ENCODE measurements at places on chromosomes 5 and 9.

- no peak for DNase-seq
These were observed 211.6 kb downstream of the ATP10B start for GRCh38 chr5:160640406-160640805.

- no peak for DNase-seq
These were observed 23.4 kb downstream of the SPAAR start for GRCh38 chr9:35932735-35933134.

GRCh38 chr5:14424011-14424685 is 157.4 kb upstream of the OTULINL start:
- DNase-seq: peak; percentile 23

DNA sequence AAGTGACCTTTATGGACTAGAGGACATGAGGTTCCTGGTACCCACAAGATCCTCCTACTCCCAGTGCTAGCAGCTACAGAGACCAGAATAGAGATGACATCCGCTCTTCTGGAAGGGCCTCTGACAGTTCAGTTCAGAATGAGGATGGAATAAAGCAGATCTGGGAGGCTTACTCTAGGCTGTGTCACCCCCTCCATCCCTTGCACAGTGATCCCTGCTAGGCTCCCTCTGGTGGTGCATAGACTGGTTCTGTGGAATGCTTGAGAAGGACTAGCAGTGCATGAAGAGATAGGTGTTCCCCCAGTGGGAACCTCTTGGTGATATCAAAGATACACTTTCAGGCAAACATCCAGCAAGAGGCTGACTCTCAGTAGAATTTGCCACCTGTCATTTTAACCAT is 83.0 kb downstream of the NPR3 start:
- DNase-seq: no peak

DNA sequence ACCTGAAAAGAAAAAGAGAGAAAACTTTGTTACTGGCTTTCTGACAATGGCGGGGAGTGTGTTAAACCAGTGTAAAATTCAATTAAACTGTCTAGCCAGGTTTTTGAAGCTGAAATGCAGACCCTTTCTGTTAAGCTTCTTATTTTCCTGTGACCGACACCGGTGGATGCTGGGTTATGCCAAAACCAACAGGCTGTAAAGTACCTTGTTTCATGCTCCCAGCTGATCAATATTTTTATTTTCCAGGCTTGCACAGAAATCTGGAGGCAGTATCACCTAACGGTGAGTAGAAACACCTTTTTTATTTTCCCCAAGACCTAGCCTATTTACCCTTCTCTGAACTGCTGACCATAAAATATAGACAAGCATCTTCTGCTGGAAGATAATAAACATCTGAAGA is 94.9 kb upstream of the GRHPR start:
- no peak for DNase-seq

- no peak for DNase-seq
These were observed 48.1 kb upstream of the PCA3 start for GRCh38 chr9:76716085-76716672.

DNA sequence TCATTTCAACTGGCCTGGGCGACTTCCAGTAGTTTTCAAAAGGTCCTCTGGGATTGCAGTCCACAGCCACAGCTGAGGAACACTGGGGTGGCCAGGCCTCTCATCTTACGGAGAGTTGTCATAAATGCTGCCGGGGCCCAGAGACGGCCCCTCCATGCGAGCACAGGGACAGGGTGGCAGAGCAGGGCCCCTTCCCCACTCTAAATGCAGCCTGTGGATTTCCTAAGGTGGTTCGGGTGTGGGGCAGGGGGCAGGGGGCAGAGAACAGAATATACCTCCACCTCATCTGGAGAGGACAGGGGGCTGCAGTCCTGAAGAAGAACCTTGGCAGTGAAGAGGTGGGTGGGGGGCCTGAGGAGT is 113.6 kb upstream of the TBC1D2 start:
- DNase-seq: no peak

DNA sequence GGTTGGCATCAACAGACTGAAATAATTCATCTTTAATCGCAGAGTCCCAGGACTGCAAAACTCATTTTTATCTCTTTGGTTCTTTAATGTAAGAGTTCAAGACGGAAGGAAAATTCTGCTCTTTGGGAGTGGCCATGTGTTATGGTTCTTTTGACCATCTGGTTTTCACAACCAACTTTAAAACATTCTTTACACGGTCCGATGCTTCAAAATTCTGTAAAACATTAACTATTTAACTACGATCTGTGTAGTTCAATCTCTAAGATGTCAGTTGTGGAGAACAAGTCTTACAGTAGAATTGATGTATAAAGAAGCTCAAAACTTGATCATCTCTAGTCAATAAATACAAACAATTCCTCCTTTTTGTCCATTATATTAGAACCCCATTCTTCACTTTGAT is 83.0 kb downstream of the CMYA5 start:
- DNase-seq: no peak

GRCh38 chr9:109107402-109108240 is 12.1 kb downstream of the TMEM245 start:
- no peak for DNase-seq

DNA sequence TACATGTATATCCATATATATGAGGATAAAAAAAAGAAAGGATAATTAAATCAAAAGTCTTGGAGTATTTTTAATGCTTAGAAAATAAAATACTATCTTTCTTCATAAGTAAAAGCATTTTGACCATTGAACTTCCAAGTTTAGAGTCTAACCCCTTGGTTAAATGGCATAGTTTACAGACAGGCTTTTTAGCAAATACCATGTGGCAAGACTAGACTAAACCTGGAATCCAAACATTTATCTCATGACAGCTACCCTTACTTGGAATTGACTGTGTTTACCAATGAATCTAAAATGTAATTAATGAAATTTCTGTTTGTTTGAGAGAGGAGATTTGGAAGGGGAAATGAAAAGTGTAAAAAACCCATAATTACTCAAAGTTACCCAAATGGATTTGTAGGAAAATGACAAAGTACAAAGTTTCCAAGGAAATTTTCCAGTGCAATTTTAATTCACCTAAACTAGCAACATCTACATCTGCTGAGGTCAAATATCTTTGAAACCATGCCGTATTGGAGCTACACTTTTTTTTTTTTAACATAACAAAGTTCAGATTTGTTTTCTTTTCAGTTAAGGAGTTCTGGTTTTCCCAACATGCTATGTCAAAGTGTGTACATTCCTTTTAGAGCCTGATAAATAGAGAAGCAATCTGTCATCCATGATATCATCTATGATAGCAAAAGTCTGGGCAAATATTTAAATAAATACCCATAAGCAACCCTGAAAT is 272.1 kb upstream of the DAB2 start:
- no peak for DNase-seq

- no peak for DNase-seq
These were observed 2267.7 kb upstream of the ACO1 start for GRCh38 chr9:30116673-30117217.

DNA sequence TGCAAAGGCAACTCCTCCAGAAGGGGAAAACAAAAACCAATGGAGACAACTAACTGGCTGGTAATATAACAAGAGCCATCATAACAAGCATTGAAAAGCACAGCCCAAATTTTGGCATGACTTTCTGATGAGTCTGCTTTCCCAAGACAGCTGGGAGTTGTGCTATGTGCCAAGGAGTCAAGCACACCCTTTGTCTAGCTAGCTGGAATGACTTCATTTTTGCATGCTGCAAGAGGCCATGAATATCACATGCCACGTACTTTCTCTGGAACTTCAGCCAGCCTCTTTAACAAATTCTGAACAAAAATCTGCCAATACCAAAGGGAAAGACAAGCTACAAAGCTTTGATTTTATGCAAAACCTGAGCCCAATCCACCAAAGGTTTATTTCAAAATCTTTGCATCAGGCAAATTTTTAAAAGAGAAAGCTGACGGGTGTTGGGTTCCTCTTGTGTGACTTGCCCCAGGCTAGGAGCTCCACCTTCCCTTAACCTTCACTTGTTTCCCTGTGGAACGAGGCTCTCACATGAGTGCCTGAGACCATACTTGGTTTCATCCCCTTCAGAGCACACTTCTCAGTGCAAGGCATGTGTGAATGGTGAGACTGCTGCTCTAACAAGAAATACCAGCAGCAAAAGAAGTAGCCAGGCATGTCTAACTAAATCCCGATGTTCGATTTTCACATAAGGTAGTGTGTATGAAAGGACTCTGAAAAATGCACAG is 47.3 kb downstream of the S1PR3 start:
- DNase-seq: no peak

DNA sequence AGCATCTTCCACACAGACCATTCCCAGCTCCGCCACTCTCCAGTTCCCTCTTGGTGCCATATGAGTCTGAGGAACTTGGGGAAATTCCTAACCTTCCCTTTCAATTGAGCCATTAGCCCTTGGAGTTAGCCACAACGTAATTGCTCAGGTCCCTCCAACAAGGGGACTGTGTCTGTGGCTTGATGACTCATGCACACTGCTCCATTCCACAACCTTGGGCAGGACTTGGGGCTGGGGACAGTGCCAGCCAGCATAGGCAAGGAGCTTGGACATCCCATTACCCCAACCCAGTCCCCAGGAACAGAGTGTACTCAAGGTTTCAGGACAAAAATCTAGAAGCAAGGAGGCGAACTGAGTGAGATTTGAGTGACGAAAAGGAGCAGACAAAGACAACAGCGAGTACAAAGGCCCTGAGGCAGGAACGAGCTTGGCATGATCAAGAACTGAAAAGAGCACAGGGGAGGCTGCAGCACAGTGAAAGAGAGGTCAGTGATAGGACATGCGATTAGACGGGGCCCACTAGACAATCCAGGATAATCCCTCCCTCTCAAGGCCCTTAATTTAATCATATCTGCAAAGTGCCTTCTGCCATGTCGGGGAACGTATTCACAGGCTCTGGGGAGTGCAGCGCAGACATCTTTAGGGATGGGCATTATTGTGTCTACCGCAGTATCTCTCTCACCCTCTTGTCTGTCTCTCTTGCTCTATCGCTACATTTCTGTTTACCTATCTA is 16.0 kb upstream of the JADE2 start:
- DNase-seq: no peak

DNA sequence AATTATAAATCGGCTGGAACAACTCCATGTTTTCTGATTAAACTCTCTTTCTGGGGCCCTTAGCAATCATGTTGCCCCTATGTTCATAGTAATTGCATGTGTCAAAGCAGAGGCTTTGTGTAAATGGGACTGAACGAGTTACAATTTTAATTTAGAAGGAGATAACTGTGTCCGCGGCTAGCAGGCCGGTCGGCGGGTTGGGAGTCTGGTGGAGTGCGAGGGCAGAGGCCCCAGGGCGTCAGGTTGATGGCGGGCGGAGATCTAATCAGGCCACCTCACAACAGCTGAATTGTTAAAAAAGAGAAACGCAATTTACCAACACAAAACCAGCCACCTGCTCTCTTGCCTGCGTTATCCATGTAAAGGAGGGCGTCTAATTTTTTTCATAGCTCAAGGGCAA is 134.9 kb upstream of the LPCAT1 start:
- DNase-seq: no peak

DNA sequence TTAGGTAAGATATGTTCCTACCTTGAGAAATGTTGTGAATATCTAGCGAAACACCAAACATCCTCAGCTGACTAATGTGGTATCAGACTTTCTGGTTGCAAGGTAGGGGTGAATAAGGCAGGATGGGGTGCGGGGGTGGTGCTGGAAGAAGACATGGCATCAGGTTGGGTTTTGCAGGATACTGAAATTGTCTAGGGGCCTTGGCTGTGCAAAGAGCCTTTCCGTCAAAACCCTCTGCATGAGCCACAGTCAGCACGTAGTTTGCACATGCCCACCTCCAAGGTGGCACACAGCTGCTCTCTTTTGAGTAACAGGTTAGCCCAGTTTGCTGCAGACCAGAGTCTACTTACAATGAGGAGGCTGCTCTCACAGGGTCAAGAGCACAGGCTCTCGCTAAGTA is 42.0 kb downstream of the SFXN1 start:
- DNase-seq: peak; percentile 49

GRCh38 chr9:3088219-3088618 is 244.3 kb upstream of the PUM3 start:
- DNase-seq: no peak

DNA sequence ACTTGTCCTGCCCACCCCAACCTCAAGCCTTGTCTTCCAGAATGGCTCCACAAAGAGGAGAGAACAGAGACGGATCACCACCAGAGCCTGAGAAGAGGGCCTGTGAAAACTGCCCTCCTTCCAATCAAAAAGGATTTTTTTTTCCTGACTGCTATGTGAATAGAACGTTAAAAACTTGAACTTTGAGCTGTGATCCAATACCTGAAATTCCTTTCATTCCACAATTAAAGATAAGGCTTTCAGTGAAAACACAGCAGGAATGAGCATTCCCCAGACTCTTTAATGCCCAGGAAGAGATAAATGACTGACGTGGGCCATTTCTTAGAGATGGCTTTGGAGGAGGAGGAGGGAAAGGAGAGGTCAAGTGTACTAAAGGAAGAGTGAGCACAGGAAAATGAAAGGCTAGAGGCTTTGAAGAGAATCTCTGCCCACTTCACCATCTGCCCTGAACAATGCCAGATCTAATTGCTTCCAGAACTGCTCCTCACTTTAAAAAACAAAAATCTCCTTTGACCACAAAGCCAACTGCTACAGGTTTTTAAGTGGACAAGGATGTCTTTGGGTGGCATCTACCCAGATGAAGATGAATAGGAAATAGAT is 177.9 kb upstream of the MAP3K1 start:
- no peak for DNase-seq

DNA sequence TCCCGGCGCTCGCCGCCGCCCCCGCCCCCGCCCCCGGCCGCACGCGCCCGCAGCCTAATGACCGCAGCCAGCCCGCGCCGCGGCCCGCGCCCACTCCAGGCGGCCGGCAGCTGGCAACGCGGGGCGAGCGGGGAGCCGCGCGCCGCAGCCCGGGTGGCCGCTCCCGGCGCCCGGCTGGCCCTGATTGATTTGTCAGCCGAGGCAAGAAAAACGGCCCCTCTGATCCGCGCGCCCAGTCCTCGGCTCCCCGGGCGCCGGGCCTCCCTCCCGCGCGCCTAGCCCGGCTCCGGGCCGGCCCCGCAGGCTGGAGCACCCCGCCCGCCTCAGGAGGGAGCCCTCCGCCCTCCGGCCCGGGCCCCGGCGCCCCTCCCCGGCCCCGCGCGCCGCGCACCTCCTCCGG is 11.9 kb upstream of the LHX2 start:
- DNase-seq: no peak

DNA sequence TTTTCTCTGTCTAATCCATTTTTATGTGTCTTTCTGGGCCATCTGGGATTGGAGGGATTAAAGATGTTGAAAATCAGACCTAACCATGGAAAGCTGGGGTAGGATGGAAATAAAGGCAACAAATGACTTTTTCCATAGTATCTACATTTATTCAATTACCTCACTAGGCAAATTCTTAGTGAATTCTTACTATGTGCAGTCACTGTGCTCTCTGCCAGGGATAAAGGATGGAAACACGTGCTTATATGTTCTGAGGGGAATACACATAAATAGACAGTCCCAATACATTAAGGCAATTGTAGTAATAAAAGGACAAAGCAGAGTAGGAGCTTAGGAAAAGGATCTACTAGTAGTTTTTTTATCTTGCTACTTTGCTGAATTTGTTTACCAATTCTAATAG is 214.2 kb downstream of the PRR16 start:
- DNase-seq: no peak

All from stimulated activated CD4-positive, alpha-beta T cell treated with anti-CD3 and anti-CD28 coated beads, Interleukin-12 subunit alpha, Interleukin-12 subunit beta, amount 100 ng/mL, for 48 hours (primary cell).